GF-D8 (cell line): ENCODE measurements at places on chromosomes 1 and 21.

DNA sequence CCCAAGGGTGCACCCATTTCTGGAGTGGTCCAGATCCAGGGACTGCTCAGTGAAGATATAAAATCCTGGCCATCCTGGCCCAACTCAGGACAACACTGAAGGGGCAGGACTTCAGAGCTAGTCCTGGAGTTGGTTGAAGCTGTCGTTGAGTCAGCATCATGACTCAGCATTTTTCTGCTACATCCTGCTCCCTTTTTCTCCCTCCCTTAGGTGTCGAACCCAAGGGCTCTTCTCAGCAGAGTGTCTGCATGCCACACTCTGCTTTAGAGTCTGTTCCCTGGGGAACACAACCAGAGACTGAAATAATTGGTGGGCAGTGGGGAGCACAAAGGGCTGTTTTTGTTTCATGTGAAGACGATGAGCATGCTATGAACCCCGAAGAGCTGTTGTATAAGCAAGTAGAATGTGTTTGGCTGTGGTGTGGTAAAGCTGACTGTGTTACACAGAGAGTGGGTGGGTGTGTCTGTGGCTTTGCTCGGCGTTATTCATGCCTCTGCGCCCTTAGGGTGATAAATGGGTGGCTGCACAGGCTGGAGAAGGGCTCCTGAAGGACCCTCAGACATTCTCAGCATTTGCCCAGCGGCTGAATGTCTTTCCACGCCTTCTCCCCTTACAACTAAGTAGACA is 167.2 kb downstream of the CYYR1 start:
- DNase-seq = no peak

GRCh38 chr1:91080650-91081049 is 58.8 kb upstream of the ZNF644 start:
- no peak for DNase-seq

- no peak for DNase-seq
Measured at GRCh38 chr1:223229756-223230155, 86.7 kb upstream of the TLR5 start.

DNA sequence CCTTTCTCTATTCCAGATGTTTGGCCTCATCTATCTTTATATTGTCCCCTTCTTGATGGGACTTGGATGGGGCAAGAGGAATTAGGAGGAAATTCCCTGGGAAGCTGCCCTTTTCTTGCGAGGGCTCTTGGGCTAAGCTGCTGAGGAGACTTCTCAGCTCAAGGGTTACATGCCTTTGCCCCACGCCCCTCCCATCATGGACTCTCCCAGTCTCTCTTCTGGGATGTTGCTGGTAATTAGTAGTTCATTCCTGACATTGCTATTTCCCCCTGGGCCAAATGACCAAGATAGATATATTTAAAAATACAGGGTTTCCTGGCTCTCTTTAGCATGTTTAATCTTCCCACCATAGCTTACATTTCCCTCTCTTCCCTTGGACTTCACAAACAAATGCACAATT is 90.6 kb upstream of the RALGPS2 start:
- DNase-seq = no peak

DNA sequence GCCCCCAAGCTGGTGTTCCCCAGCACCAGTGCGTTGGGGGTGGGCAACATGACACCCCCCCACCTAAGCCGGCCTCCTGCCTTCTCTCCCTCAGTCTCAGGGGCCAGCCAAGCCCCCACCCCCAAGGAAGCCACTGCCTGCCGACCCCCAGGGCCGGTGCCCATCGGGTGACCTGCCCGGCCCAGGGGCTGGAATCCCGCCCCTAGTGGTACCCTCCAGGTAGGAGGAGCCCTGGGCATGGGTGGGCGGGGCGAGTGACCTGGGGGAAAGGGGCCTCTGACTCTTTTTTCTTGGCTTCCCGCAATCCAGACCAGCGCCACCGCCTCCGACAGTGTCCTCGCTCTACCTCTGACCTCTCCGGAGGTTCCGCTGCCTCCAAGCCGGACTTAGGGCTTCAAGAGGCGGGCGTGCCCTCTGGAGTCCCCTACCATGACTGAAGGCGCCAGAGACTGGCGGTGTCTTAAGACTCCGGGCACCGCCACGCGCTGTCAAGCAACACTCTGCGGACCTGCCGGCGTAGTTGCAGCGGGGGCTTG is 1.3 kb upstream of the EFNA4 start:
- no peak for DNase-seq

DNA sequence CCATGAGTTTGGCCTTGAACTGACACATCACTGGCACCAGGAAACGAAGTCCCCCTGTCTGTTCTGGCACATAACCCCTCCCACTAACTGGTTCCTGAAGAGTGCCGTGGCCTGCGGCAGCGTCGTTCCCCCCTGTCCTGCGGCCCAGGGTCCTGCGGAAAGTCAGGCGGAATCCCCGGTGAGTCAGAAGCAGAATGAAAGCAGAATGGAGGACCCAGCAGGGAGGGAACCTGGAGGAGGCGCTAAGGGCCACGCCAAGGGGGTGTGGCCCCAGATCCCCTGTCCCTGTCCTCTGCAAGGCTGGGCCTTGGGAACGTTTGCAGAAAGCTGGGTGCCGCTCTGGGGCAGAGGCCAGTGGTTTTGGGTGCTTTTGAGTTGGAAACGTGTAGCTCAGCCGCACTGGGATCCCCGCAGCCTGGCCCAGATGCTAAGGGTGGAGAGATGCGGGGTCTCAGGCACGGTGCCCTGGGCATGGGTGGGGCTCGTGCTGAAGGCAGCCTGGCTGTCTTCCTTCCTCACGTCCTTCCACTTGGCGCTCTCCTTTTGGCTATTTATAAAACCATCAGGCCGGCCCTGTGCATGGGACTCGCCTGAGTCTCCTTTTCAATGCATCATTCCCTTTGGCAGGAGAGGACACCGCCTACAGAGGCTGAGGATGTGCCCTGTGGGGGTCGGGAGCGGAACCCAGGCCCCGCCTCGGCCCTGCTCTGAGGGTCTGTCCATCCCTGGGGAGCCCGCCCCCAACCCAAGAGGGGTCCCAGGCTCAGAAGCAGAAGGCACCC is 36.2 kb downstream of the TP73 start:
- DNase-seq = no peak

DNA sequence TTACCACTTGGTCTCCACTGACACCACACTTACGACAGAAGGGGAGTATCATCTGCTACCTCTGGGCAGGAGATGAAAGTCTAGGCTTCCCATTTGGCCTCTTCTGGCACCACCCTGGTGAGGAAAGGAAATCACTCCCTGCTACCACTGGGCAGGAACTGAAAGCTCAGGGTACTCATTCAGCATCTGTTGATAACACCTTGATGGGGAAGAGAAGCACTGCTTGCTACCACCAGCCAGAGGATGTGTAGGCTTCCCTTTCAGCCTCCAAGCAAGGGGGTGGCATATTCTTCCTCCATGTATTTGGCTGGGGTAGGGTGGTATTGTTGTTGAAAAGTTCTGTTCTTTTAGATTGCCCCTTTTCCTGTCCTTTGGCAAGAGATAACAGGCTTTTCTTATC is 115.0 kb downstream of the ACBD6 start:
- no peak for DNase-seq

DNA sequence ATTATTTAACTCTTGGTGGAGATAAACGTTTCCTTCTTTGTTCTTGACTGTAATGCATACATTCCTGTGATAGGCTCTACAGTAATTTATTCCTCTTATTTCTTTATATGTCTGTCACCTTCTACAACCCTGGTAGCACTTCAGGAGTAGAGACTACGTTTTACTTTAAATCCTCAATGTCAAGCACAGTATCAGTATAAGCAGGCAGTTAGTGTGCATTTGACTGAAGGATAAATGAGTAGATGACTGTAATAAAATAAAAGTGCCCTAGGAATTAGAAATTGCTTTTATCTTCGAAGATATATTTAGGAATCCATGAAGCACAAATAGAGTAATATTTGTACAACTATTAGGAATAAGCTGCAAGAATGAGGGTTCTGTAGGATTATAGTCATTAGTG is 599.6 kb upstream of the PRMT6 start:
- DNase-seq = no peak

DNA sequence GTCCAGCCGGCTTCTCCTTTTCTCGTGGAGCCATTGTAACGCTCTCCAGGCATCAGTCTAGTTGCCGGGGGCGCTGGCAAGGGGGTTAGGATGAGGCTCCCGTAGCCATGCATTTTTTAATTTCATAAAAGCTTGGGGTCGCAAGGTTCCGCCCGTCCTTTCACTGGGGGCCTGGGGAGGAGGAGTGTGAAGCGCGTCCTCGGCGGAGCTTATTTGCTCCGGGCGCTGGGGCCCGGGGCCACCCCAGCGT is 1.6 kb downstream of the ADGRL2 start:
- no peak for DNase-seq

DNA sequence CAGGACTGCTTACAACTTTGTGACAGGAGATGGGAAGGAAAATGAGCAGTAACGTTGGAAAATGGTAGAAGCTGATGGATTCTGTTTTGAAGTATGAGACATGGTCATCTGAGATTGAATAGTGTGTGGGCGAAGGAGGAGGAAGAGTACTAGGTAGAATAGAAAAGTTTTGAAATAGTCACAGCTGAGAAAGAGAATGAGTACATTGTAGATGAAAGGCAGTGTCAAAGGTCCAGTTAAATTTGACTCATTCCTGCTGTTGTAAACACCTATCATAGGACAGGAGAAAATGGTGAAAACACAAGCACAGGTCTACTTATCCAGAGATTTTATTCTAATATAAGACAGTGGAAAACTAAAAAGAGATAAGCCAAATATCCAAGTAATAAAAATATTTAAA is 56.8 kb upstream of the CFHR3 start:
- no peak for DNase-seq

- no peak for DNase-seq
Measured at GRCh38 chr1:156194300-156194652, 372 bp downstream of the SLC25A44 start.

GRCh38 chr1:207030522-207031009 is 2.0 kb downstream of the C1orf116 start:
- DNase-seq = no peak

DNA sequence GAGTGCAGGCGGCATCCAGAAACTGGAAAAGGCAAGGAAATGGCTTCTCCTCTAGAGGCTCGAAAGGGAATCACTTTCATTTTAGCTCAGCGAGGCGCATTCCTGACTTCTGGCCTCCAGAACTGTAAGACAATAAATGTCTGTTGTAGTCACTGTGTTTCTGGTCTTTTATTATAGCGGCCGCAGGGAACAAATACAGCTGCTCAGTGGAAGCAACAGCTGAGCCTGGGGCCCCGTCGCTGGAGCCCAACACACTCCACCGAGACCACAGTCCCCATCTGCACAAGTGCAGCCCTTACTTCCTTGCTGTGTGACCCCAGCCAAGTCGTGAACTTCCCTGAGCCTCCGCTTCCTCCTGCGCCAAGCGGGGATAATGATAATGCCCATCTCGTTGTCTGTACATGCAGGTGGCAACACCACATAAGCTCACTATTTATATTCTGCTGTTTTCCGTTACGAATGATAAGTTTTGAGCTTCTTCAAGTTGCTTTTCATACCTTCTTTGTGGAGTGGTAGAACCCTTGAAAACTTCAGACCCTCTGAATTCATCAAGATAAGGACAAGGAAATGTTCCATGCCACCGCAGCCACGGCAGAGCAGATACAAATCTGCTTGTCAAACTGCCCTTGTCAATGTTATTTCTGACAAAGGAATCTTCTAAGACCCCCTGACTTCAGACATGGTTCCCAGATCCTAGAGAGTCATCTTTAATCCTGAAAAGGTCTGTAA is 3.2 kb upstream of the LAPTM5 start:
- peak; percentile 24 for DNase-seq

GRCh38 chr1:112714313-112715263 is 544 bp downstream of the PPM1J start:
- DNase-seq = no peak

DNA sequence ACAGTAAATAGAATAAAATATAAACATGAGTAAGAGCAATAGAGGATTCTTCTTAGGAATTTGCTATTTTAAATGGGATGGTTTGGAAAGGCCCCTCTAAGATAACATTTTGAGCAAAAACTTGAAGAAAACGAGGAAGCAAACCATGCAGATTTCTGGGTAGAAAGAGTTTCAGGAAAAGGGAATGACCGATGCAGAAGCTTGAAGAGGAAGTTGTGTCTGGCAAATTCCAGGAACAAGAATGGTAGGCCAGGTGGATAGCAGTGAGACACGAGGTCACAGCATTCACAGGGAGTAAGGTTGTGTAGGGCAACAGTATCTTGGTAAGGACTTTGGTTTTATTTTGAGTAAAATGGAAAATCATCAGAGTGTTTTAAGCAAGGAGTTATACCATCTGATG is 108.9 kb downstream of the PEX14 start:
- peak; percentile 83 for DNase-seq

GRCh38 chr21:38995731-38996130 is 187.5 kb downstream of the PSMG1 start:
- DNase-seq = no peak

DNA sequence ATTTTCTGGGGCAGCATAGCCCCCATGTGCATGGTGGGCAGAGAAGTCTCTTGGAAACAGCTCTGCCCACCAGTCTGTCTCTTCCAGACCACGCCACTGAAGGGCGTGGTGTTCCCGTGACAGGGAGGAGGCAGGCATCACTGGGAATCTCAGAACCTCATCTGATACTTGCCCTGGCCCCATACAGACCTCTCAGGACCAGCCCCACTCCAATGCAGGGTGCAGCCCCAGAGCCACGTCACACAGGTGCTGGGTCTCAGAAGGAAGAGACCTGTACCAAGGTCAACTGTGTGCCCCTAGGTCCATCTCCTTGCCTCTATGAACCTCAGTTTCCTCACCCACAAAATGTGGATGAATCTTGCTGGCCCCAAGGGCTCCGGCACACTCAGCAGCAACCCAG is 7.3 kb downstream of the RAP1GAP start:
- no peak for DNase-seq

DNA sequence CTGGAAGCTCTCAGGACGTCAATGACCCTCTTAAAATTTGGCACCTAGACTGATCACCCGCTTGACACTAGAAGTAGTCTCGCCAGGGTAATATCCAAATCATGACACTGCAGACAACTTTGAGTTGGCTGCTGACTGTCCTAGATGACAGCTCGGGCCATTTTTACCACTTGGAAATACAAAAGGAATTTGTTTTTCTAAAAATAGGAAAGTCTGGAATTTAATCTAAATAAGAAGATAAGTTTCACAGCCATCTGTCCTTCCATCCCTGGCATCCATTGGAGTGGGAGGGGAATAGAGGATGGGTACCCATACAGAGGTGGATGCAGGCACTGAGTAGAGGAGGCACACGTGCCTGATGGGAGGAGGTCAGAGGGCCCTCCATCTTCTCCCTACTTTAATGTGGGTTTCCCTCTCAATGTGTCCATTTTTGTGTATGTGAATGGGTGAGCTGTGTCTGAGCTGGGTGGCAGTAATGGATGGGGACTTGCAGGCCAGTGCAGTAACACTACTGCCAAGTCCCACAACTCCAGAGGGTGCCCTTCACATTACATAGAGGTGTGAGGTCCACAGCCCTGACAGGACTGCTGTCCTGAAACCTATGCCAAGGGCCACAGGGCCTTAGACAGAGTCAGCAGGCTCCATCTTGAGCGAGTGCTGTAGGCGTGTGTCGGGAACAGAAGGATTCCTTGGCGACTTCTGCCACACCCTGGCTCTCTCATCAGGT is 104.8 kb upstream of the IPO9 start:
- no peak for DNase-seq

GRCh38 chr21:41764558-41765419 is 2.1 kb downstream of the RIPK4 start:
- no peak for DNase-seq

- DNase-seq = no peak
Measured at GRCh38 chr1:200410566-200410878, 686 bp upstream of the ZNF281 start.

GRCh38 chr1:231763456-231763855 is 136.9 kb downstream of the DISC1 start:
- DNase-seq = no peak
